AG08396 (cell line): ENCODE measurements at places on chromosomes 4 and X.

DNA sequence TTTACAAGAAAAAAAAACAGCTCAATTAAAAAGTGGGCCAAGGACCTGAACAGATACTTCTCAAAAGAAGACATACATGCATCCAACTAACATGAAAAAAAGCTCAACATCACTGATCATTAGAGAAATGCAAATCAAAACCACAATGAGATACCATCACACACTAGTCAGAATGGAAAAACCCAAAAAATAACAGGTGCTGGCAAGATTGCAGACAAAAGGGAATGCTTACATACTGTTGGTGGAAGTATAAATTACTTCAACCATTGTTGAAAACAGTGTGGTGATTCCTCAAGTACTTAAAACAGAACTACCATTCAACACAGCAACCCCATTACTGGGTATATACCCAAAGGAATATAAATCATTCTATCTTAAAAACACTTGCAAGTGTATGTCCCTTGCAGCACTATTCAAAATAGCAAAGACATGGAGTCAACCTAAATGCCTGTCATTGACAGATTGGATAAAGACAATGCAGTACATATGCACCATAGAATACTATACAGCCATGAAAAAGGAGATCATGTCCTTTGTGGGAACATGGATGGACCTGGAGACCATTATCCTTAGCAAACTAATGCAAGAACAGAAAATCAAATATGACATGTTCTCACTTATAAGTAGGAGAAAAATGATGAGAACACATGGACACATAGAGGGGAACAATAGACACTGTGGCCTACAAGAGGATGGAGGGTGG is 97.6 kb downstream of the RAB28 start:
- no peak for DNase-seq

- DNase-seq, result no peak
These were observed 24.7 kb downstream of the ACE2 start for GRCh38 chrX:15576019-15576418.

GRCh38 chrX:119640731-119641170 is 34.5 kb upstream of the NKRF start:
- DNase-seq, result no peak

DNA sequence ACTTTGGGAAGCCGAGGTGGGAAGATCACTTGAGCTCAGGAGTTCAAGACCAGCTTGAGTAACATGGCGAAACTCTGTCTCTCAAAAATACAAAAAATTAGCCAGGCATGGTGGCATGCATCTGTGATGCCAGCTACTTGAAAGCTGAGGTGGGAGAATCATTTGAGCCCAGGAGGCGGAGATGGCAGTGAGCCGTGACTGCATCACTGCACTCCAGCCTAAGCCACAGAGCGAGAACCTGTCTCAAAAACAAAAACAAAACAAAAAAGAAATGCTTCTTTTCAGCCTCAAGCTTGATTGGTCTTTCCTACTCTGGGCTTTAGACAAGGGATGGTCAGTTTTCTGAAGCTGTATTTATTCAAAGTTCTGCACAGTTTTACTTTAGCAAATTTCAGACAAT is 15.8 kb upstream of the DHRSX start:
- DNase-seq, result no peak

GRCh38 chr4:68167706-68168105 is 38.0 kb upstream of the TMPRSS11F start:
- DNase-seq, result no peak

DNA sequence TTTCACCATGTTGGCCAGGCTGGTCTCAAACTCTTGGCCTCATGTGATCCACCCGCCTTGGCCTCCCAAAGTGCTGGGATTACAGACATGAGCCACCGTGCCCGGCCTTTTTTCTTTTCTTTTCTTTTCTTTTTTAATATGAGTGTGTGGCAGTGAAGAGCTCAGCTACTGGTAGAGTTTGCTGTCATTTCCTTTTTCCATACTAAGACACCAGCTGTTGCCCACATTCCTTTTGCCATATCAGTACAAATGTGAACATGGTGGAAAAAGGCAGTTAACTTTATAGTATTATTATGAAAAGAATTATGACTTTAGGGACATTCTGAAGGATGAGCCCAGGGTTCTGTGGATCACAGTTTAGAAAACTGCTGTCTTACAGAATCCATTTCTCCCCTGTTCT is 69.8 kb downstream of the EGF start:
- DNase-seq, result no peak

- no peak for DNase-seq
These were observed 336.2 kb downstream of the INPP4B start for GRCh38 chr4:142509881-142510280.

DNA sequence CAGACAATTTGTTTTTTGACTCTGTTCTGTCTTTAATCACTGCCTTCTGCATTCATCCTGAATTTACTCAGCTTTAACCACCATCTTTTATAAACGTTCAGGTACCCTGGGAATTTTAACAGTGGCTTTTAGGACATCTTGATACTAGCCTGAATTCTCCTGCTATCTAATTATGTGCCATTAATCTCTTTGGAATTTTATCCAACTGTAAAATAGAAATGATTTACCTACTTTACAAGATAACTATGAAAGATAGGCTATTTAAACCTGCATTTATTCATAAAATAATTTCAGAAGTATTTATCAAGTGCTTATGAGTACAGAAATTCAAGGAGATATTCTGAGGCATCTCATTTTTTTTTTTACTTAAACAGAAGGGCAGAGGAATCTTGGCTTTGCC is 146.5 kb upstream of the PLAC1 start:
- no peak for DNase-seq

- DNase-seq, result no peak
These were observed 127.4 kb downstream of the SLC39A8 start for GRCh38 chr4:102217775-102218355.

GRCh38 chr4:54152846-54153600 is 53.1 kb downstream of the GSX2 start:
- peak; percentile 77 for DNase-seq

DNA sequence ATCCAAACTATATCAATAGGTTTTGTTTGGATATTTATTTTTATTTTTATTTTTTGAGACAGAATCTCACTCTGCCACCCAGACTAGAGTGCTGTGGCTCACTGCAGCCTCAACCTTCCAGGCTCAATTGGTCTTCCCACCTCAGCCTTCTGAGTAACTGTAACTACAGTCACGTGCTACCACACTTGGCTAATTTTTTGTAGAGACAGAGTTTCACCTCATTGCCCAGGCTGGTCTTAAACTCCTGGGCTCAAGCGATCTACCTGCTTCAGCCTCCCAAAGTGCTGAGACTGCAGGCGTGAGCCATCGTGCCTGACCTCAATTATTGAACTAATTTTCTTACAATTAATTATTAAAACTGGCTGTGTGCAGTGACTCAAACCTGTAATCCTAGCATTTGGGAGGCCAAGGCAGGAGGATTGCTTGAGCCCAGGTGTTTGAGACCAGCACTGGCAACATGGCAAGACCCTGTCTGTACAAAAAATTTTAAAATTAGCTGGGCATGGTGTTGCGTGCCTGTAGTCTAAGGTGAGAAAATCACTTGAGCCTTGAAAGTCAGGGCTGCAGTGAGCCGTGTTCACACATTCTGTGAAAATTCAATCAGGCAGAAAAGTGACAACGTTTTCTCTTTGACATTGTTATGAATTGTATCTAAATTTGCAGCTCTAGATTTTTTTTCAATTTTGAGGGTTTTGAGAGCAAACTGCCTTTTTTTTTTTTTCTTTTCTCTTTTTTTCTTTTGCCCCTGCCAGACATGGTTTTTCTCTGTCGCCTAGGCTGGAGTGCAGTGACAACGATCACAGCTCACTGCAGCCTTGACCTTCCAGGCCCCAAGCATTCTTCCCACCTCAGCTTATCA is 66.0 kb downstream of the UBE2K start:
- DNase-seq, result no peak

GRCh38 chrX:18288716-18289115 is 65.8 kb downstream of the SCML2 start:
- no peak for DNase-seq
